ENCODE measurements at places on chromosomes 2 and 18.

- no peak for DNase-seq
Observed at GRCh38 chr2:8802741-8803140, 34.7 kb downstream of the KIDINS220 start.

DNA sequence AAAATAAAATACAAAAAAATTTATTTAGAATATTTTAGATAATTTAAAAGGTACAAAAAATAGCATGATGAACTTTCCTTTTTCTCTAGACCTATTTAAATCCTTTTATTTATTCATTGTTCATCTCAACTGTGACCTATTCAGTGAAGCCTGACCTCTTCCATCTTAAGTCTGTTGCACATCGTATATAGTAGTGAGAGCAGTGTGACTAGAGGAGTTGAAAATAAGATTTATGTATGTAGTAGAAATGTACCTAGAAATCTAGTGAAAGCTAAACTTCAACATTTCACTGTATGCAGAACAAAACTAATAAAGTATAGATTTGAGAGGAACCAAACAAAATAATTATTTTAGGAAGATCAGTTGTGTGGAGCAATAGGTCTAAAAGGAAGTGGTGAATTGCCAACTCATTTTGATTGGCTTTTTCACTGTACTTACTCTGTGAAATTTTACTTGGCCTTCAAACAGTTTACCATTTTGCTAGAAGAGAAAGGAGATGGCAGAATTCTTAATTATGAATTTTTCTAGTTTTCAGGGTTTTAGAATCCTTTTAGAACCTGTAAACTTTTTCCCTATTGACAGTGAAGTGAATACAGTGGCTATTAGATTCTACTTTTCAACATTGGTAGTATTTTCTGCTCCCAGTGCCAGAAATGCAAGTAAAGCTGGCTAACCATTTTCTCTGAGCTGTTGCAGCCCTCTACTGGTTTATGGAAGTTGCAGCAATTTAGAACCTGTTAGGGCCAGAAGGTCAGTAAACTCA lies 11.0 kb downstream of the ANKRD12 start:
- no peak for DNase-seq

DNA sequence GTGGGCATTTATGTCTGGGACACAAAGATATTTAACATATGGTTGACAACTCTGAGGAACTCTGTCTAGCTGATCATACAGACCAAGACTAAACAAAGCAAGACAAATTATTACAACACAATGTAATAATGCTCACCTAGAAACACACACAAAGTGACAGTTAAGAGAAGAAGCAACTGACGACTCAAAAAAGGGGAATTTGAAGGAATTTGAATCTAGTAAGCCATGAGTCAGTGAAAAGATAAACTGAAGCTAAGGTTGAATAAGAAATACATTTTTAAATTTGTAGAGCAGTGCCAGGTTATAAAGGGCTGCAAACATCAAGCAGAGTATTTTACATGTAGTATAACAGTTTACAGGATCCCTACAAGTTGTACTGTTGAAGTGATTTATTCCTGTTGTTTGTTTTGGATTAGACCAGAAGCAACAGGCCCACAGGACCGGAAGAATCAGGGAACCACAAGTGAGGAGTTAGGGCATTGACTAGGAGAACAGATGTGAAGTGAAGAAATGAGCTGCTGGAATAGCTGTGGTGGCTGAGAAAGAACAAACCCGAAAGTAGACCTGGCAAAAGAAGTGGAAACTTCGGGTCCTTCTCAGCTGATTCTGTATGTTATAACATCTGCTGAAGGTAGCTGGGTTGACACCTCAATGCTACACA lies 35.6 kb downstream of the IFIH1 start:
- no peak for DNase-seq

- DNase-seq, result peak; percentile 19
Observed at GRCh38 chr2:74834792-74835755, 1.1 kb downstream of the HK2 start.

DNA sequence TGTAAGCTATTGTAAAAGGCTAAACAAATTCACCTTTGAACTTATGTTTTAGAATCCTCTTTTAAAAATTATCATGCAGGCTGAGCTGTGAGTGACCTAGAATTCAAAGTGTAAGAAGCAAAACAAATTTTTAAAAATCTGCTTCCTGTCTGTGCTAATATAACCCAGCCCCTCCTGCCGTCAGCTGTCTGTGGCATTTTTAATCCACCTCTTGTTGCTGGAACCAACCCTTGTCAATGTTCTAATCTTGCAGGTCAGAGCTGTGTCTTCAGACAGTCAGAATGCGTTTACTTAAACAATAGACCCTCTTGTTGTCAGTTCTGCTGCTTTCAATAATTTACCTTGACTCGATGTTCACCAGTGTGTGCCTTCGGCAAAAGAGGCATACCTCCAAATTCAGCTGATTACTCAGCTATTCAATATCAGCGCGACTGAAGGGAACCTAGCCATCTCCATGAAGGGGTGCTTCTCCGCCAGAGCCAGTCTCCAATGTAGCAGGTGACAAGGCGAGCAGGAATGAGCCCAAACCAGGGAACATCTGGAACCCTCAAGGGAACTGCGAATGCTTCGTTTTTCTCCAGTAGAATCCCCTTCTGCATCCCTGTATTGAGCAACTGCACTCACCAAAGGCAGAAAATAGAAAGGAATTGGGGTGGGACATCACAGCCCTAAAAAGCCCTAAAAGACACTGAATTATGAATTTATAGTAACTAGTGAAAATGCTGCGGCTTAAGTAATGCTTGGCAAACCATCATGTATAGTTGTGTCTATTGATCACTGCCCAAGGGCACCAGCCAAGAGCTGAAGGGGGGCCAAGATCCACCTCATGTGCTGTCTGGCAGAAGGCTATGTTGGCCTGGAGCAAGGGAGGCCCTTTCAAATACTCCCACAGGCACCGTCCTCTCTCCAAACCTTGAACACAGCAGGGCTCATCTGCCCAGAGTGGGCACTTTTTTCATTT lies 62.5 kb downstream of the LYPD6B start:
- DNase-seq, result no peak

- DNase-seq, result no peak
Observed at GRCh38 chr2:14815201-14815600, 182.7 kb downstream of the LRATD1 start.

DNA sequence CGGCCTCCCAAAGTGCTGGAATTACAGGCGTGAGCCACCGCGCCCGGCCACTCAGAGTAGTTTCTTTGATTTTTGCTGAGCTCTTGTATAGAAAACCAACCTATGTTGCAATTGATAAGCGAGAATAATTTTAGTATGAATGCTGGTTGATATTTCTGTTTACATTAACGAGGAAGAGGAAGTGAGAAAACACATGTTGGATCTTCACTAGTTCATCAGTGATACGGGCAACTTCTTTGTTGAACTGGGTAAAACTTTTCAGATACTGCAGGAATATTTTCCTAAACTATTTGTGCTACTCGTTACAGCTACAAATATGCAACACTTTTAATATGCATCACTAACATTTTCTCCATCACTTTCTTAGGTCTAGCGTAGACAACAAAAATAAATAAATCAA lies 67.9 kb upstream of the SLC25A52 start:
- no peak for DNase-seq

DNA sequence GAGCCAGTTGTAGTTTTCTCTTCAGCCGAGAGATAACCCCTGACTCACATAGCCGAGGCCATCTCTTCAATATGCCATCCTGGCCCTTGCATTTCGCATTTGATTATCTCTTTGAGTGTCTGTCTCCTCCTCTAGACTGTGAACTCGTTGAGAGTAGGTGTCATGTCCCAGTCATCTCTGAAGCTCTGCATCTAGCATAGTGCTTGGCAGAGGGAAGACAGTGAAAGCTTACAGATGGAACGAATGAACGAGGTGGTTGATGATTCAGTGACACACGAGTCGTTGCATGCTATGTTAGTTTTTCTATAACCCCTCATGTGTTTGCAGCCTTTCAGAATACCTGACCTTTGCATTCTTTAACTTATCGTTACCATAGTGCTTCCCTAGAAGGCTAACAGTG lies 59.9 kb upstream of the CYRIA start:
- no peak for DNase-seq

DNA sequence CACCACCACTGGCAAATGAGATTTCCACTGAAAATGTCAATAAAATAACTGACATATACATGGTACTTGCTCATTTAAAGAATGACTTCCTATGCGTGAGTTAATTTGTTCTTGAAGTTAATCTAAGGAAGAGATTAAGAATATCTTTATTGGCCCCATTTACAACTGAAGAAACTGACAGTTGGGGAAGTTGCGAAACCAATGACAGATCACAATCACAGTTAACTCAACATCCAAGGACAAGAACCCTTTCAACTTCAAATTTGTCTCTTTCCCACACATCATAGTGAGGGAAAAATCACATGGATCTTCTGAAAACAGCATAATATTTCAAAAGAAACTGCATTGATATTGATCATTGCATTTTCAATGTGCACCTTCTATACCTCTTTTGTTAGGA lies 565.4 kb downstream of the IRS1 start:
- no peak for DNase-seq

GRCh38 chr2:45229411-45229810 lies 220.2 kb upstream of the SIX2 start:
- DNase-seq, result no peak

- no peak for DNase-seq
Observed at GRCh38 chr2:190447766-190448165, 39.6 kb downstream of the MFSD6 start.

GRCh38 chr18:63936932-63937393 lies 12.1 kb upstream of the HMSD start:
- no peak for DNase-seq

GRCh38 chr2:176819306-176819705 lies 393.3 kb upstream of the HNRNPA3 start:
- no peak for DNase-seq

GRCh38 chr2:34736482-34736881 lies 1137.4 kb upstream of the FAM98A start:
- no peak for DNase-seq

DNA sequence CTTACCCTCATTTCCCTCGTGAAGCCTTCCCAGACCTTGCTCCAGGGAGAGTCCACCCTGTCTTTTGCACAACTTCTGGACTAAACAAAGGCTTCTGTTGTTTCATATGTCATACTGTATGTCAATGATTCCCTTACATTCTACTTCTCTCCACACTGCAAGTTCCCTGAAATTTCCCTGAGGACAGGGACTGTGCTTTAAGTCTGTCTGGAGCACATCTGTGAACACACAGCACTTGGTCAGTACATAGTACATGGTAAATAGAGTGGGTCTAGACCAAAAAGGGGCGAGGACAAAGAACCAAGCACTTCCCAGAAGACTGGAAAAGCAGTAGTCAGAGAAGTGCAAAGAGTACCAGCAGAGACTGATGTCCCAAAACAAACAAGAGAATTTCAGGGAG lies 23.7 kb upstream of the IMPA2 start:
- DNase-seq, result no peak

DNA sequence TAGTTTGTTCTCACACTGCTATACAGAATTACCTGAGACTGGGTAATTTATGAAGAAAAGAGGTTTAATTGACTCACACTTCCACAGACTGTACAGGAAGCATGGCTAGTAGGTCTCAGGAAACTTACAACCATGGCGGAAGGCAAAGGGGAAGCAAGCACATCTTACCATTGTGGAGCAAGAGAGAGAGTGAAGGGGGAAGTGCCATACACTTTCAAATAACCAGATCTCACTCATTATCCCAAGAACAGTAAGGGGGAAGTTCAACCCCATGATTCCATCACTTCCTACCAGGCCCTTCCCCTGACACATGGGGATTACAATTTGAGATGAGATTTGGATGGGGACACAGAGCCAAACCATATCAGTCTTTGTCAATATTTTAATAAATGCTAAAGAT lies 5.0 kb upstream of the CRYGB start:
- DNase-seq, result no peak

DNA sequence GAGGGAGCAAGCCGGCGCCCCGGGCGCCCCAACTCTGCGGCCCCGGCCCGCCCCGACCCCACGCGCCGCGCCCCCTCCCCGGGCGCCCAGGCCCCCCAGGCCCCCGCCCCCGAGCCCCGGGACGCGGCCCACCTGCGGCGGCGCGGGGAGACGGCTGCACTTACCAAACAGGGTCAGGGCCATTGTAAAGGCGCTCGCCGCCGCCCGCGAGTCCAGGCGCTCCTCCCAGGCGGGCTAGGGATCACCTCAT lies 526 bp downstream of the CHN1 start:
- no peak for DNase-seq

DNA sequence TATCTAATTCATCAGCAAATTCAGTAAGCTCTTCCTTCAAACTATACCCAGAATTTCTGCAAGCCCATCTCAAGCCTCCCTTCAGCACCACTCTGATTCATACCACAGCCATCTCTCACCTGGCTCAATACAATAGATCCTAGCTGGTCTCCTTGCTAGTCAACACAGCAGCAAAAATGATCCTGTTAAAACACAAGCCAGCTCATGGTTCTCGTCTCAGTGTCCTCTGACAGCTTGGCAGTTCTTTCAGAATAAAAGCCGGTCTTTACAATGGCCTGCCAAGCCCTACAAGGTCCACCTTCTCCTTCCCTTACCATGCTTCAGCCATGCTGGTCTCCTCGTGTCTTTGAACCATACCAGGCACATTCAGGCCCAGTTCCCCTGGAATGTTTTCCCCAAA lies 296.9 kb upstream of the RND3 start:
- no peak for DNase-seq

DNA sequence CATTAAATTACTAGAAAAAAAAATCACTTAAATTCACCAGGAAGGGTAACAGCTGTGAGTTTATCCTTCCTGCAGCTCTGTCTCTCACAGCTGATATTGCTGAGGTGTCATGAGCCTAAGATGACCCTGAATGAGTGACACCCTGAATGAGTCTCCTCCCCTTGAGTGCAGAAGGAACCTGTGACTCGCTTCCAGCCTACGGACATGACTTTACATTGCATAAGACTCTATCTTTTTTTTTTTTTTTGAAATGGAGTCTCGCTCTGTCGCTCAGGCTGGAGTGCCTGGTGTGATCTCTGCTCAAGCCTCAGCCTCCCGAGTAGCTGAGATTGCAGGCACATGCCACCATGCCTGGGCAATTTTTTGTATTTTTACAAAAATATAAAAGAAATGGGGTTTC lies 14.1 kb downstream of the MRO start:
- DNase-seq, result no peak

DNA sequence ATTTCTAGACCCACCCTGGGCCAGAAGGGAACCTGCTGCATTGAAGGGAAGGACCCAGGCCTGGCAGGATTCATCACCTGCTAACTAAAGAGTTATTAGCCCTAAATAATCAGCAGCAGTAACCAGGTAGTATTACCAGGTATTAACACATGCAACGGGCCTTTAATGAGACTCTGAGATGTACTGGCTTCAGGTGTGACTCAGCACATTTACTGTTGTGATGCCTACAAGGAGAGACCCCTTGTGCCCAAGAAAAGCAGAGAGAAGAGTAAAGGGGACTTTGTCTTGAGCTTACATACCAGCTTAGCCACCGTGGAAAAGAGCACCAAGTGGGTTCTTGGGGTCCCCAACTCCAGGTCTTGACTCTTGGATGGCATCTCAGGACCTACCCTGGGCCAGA lies 243.1 kb upstream of the SLC39A10 start:
- DNase-seq, result no peak

DNA sequence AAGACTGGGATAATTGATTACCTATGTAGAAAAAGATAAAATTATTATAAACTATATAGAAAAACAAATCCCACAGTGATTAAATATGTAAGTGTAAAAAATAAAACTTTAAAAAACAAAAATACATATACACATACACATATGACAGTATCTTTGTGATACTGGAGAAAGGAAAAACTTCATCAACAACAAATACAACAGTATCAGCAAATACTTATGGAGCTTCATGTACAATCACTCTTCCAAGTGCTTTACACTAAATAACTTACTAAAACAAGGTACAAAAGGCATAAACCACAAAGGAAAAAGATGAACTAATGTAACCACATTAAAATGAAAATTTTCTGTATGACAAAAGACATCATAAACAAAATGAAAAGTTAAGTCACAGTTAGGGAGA lies 24.1 kb upstream of the GFPT1 start:
- no peak for DNase-seq
